Heart right ventricle (tissue), 16 donors: ENCODE measurements at places on chromosomes 6 and 20.

GRCh38 chr20:23145281-23145700, 59.2 kb upstream of the CD93 start:
- no peak for DNase-seq

- peak; percentile 33 for DNase-seq
These were observed 320 bp downstream of the GSTA4 start for GRCh38 chr6:52994839-52995088.

- DNase-seq, result no peak
These were observed 369.1 kb downstream of the MAFB start for GRCh38 chr20:40319741-40320516.

GRCh38 chr6:125415913-125416312, 114.1 kb upstream of the HDDC2 start:
- no peak for DNase-seq

GRCh38 chr20:64038565-64039292, 2.7 kb downstream of the C20orf204 start:
- peak; percentile 83 for DNase-seq
